AG08395 (cell line): ENCODE measurements at places on chromosomes 1 and 21.

DNA sequence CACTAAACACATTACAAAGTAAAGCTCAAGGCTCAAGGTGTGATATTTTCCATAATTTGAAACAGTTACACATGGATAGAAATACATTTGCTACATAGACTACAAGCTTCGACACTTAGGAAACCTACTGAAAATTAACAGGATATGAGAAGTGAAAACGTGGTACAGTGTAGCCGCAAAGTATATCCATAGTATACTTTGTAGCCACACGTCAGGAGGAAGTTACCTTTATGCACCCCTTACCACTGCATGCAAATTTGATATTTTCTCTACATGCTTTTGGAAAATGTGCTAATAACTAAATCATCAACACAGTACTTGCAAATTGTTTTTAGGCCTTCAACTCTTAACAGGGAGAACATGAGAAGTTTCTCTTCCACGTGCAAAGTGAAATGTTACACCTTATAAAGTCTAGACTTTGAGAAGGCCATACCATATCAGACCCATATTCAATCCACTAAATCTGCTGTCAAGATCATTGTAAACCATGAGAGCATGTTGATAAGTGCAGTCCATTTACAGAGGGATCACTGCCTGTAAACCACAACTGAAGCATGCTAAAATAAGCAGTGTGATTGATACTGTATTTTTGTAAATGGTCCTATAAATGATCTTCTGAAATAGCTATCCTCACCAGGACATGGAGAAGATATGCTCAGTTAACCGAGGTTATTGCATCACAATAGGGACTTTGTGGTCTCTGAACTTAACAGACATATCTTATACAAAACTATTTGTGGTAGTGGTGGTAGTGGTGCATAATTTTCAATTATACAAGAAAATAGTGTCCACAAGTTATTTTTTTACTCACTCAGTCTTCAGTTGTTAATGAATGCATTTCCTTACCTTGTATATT lies 64.7 kb downstream of the VAV3 start:
- DNase-seq: no peak

DNA sequence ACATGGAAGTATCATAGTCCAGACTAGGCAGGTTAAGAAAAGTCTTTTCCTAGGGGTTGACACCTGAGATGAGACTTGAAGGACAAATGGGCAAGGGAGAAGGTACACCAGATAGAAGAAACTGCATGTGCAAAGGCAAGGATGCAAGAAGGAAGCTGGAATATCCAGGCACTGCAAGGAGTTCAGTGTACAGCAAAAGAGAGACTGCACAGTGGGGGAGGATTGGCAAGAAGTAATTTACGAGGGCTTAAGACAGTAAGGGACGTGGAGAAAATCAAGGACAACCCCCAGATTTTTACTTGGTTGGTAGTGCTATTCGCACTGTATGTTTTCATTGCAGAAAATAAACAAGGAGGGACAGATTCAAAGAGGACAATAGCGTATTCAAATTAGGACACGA lies 58.5 kb downstream of the DNM3 start:
- no peak for DNase-seq

GRCh38 chr21:46637952-46638746 lies 2.7 kb downstream of the PRMT2 start:
- DNase-seq: no peak

DNA sequence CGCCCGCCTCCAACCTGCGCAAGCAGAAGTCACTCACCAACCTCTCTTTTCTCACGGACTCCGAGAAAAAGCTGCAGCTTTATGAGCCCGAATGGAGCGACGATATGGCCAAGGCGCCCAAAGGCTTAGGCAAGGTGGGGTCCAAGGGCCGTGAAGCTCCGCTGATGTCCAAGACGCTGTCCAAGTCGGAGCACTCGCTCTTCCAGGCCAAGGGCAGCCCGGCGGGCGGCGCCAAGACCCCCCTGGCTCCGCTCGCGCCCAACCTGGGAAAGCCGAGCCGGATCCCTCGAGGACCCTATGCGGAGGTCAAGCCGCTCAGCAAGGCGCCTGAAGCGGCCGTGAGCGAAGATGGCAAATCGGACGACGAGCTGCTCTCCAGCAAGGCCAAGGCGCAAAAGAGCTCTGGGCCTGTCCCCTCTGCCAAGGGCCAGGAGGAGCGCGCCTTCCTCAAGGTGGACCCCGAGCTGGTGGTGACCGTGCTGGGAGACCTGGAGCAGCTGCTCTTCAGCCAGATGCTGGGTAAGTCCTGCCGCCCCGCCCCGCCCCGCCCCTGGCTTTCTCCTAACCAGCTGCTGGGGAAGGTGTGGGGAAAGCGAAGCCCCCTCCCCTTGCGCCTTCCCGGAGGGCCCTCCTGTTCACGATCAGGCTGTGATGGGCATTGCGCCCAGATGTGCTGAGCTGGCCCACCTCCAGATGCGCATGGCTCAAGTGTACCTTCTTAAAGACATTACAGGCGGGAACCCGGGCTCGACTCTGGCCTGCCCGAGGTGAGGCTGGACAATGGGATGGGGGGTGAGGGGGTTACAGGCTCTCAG lies 110.2 kb downstream of the NAV1 start:
- DNase-seq: no peak
